ENCODE measurements at places on chromosomes 12 and 14.
A peak's percentile ranks its signal among the peaks of the same experiment; 100 is the strongest.

- DNase-seq, result no peak
Measured at GRCh38 chr14:20775901-20776300, 5.2 kb upstream of the RNASE6 start.

- DNase-seq, result no peak
Measured at GRCh38 chr12:51941011-51941581, 10.4 kb upstream of the ACVR1B start.

DNA sequence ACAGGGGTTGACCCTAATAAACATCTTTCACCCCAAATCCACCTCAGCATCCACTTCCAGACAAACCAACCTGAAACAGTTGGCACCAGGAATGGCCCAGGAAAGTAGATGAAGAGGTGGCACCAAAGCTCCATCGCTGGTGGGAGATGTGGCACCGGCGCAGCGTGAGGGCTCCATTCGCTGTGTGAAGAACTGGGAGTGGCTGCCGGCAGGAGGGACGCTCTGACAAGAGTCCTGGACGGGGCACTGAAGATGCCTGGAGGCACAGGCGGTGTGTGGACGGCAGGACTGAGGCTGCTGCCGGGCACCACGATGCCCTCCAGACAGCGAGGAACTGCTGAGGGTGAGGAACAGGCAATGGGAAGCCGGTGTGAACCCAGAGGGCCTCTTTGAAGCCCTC, 29.3 kb downstream of the DIO3 start:
- no peak for DNase-seq

DNA sequence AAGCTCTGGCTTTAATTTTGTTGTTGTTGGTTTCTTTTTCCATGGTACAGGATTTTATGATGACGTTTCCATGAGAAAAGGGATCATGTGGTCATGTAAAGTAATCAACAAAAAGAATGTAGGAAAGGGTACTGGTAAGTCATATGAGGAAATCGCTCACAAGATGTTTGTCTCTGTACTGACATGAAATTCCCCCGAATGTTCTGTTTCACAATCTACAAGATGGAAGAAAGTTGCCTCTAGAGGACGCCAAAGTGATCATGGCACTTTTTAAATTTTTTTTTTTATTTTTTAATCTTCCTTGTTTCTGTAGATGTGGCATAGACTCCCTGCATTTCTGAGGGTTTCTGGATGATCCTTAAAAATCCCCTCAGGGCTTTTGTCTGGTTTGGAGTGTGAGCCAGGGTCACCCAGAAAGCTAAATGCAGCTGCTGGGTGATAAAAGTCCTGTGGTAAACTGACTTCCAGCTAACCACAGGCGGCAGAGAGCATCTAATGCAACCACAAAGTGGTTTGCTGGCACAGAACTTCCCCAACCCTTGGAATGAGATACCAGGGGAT, 393.5 kb downstream of the CCDC91 start:
- no peak for DNase-seq

- DNase-seq, result no peak
Measured at GRCh38 chr12:111368291-111368787, 556 bp downstream of the PHETA1 start.

- DNase-seq, result no peak
Measured at GRCh38 chr14:72519543-72519942, 374.4 kb downstream of the DPF3 start.

DNA sequence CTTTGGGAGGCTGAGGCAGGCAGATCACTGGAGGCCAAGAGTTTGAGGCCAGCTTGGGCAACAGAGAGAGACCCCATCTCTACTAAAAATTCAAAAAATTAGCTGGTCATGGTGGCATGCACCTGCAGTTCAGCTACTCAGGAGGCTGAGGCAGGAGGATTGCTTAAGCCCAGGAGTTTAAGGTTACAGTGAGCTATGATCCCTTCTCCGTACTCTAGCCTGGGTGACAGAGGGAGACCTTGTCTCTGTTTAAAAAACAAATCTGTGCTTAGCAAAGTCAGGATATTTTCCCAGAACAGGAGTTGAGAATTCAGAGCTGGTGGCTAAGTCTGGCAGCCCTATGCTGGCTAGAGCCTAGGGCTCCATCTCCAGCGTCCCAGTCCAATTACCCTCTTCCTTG, 142.9 kb upstream of the PZP start:
- no peak for DNase-seq

DNA sequence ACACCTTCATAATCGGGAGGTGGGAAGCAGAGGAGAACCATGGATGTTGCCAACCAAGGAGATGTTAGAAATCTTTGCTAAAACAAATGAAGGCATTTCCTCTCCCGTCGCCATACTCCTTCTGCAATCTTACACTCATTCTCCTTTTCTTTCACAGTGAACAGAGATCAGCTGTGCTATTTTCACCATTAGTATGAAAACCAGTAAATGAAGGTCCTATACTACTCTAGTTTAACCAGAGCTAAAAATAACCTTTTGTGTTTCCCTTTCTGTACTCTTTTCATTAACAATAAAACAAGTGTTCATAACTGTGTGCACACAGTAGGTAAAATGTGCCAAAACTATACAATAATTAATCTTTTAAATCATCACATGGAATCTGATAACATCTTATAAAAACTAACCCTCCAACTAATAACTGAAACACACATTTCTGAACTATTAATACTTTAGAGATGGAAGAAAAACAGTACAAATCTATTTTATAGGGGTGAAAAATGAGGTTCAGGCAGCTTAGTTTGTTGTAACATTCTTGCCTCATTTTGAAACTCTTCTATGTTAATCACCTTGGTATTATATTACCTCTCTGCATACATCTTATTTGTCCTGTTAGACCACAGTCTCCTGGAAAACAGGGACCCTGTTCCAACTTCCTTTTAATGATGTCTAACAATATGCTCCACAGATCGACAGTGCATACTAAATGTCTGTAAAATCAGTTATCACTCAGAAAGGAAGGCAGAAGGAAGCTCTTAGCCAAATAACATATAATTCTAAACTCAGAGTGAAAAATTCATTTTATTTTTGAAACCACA, 69.5 kb downstream of the SPPL3 start:
- no peak for DNase-seq

DNA sequence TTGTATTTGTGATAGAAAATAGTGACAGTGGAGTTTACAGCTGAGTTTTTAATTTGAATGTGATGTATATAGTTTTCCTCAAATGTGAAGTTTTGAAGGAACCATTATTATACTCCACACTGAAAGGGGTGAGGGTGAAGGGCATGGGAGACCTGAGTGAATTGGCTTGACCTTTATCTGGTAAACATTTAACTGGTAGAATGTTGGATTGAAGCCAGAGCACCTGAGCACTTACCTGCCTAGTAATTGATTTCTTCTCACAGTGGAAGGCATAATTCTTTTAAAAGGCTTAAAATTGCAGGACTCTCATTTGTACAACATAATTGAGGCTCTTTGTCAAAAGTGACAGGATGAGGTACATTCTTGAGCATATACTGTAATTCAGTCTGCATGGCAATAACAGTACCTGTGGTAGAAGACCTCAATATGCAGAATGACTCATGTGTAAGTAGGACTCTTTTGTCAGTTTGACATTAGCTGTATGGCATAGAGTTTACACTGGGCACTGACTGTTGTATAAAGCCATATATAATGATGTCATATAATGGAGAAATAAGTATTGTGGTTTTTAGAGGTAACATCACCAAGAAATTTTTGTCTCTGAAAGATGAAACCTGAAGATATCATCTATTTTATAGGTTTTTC, 309.6 kb downstream of the TMTC2 start:
- peak; percentile 47 for DNase-seq

GRCh38 chr12:15682826-15683225, 106.4 kb downstream of the EPS8 start:
- DNase-seq, result no peak

- no peak for DNase-seq
Measured at GRCh38 chr12:87704374-87704773, 324.8 kb downstream of the C12orf50 start.

DNA sequence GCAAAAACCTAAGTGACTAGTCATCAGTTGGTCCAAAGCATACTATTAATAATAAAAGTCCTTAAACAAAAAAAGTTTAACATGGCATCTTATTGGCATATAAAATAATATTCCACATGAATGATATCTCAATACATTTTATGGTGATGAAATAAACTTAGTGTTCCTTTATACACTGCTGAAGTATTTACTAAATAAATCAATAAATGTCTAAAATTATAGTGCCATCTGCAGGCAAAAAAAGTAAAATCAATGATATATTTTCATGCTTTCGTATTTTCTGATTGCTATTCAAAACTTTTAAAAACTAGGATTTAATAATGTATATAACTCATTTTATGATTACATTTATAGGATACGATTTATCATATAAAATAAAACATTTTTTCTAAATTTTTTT, 30.5 kb downstream of the PUS7L start:
- no peak for DNase-seq

Measured in T-helper 1 cell (primary cell).